ENCODE measurements at places on chromosomes 13 and 19.

GRCh38 chr13:28199089-28199488 lies 60.7 kb downstream of the PAN3 start:
- H3K4me1 ChIP-seq = peaks cover 3% of the 10 kb centered on the region
- no peak overlapping the region for H3K4me3 ChIP-seq
- H3K27me3 ChIP-seq = no peaks in the 10 kb centered on the region
- no peak for DNase-seq

GRCh38 chr13:27772651-27773425 lies 19.4 kb upstream of the GSX1 start:
- H3K4me3 ChIP-seq = no peak overlapping the region
- H3K36me3 ChIP-seq = no peaks in the 10 kb centered on the region
- H3K27ac ChIP-seq = no peak overlapping the region
- no peaks in the 10 kb centered on the region for H3K4me1 ChIP-seq

DNA sequence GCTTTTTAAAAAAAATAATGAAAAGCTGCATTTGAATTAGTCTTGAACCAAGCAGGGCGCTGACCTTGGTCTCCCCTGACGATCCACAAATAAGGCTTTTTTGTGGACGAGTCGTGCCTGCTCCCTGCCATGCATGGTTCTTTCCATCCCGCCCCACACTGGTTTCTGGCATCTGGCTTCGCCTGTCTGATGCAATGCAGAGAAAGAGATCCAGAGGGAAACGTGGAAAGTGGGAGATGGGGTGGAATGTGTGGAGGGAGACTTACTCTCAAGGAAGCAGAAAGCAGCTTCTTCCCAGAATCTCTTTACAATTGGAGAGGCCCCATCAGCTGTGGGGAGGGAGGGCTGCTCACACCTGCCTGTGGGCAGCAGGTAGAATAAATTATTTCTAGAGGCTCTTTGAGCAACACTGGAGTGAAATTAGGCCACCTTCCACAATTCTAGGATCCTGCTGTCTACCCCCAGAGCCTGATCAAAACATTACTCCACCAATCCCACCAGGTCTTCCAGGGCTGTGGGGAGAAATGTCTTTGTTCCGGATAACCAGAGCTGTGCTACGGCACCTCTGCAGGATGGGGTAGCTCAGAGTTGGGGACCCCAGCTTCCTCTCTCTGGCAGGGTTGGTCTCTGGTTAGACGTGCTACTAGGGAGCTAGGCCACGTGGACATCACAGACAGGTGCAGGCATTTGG lies 183.5 kb downstream of the UQCRFS1 start:
- DNase-seq = no peak
- no peaks in the 10 kb centered on the region for H3K27me3 ChIP-seq
- H3K27ac ChIP-seq = no peak overlapping the region
- H3K4me3 ChIP-seq = no peak overlapping the region

- H3K27ac ChIP-seq = no peak overlapping the region
- H3K36me3 ChIP-seq = no peaks in the 10 kb centered on the region
- no peak for DNase-seq
- H3K27me3 ChIP-seq = no peaks in the 10 kb centered on the region
- no peak overlapping the region for H3K4me3 ChIP-seq
Observed at GRCh38 chr19:45305421-45305820, 17.3 kb downstream of the CKM start.

GRCh38 chr19:44585371-44586133 lies 27.8 kb upstream of the IGSF23 start:
- H3K4me1 ChIP-seq = peaks cover 16% of the 10 kb centered on the region
- H3K27ac ChIP-seq = no peak overlapping the region
- H3K27me3 ChIP-seq = peaks cover 7% of the 10 kb centered on the region
- no peak overlapping the region for H3K4me3 ChIP-seq
- no peak for DNase-seq

GRCh38 chr19:30851646-30852045 lies 479.5 kb downstream of the ZNF536 start:
- H3K27me3 ChIP-seq = peaks cover 1% of the 10 kb centered on the region
- no peaks in the 10 kb centered on the region for H3K36me3 ChIP-seq

- no peak overlapping the region for H3K4me3 ChIP-seq
- H3K4me1 ChIP-seq = no peaks in the 10 kb centered on the region
- H3K36me3 ChIP-seq = no peaks in the 10 kb centered on the region
- DNase-seq = peak; percentile 30
Observed at GRCh38 chr13:26529441-26529840, 28.0 kb upstream of the WASF3 start.

DNA sequence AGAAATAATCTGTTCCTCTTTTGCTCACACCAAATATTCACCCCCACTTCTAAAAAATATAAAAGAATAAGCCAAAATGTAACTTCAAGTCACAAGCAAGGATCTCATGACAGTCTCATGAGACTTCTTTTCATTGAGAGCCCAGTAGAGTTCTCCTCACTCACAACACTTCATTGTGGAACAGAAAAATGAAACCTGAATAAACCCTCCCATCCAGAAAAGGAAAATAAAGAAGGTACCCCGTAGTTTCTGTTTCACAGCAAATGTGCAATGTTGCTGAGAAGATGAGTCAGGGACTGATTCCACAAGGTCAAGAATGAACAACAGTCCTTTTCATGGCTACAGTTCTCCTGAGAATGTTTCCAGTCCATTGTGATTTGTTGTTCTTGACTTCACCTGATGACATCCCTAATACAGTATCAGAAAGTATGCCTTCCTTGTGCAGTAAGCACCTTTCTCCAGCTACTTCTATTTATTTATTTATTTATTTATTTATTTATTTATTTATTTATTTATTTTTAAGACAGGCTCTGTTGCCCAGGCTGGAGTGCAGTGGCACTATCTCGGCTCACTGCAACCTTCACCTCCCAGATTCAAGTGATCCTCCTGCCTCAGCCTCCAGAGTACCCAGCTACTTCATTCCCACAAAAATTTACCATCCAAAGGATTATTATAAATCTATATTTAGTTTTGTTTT lies 6.4 kb upstream of the ZNF841 start:
- H3K36me3 ChIP-seq = peaks cover 26% of the 10 kb centered on the region
- no peaks in the 10 kb centered on the region for H3K4me1 ChIP-seq
- no peaks in the 10 kb centered on the region for H3K27me3 ChIP-seq
- no peak overlapping the region for H3K27ac ChIP-seq
- no peak overlapping the region for H3K4me3 ChIP-seq

DNA sequence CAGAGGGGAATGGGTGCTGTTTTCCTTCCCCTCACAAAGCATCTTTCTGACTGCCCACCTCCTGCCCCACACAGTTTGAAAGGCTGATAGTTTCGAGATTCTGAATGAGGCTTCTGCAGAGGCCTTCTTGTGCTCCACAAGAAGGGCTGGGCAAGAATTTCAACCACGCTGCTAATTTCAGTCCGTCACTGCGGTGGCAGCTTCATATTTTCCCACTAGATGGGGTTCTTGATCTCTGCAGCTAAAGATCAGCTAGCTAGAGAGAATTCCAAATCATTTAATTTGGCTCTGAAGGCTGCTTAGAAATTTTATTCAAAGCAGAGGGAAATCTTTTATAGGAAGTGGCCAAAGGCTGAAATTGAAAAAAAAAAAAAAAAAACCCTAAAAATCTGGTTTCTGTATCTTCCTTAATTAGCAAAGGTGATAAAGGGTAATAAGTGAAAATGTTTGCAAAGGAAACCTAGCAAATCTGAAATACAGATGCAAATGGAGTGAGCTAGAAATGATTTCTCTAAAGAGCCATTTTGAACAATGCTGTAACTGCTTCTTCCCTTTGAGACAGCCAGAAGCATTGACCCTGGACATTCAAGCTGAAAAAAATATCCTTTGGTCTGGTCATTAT lies 38.0 kb upstream of the C13orf42 start:
- H3K4me1 ChIP-seq = peaks cover 6% of the 10 kb centered on the region
- no peak overlapping the region for H3K4me3 ChIP-seq
- H3K27ac ChIP-seq = no peak overlapping the region

- peaks cover 10% of the 10 kb centered on the region for H3K4me1 ChIP-seq
- no peaks in the 10 kb centered on the region for H3K36me3 ChIP-seq
- no peak for DNase-seq
- H3K27ac ChIP-seq = no peak overlapping the region
- H3K4me3 ChIP-seq = no peak overlapping the region
Observed at GRCh38 chr13:33280923-33281322, 4.6 kb downstream of the STARD13 start.

DNA sequence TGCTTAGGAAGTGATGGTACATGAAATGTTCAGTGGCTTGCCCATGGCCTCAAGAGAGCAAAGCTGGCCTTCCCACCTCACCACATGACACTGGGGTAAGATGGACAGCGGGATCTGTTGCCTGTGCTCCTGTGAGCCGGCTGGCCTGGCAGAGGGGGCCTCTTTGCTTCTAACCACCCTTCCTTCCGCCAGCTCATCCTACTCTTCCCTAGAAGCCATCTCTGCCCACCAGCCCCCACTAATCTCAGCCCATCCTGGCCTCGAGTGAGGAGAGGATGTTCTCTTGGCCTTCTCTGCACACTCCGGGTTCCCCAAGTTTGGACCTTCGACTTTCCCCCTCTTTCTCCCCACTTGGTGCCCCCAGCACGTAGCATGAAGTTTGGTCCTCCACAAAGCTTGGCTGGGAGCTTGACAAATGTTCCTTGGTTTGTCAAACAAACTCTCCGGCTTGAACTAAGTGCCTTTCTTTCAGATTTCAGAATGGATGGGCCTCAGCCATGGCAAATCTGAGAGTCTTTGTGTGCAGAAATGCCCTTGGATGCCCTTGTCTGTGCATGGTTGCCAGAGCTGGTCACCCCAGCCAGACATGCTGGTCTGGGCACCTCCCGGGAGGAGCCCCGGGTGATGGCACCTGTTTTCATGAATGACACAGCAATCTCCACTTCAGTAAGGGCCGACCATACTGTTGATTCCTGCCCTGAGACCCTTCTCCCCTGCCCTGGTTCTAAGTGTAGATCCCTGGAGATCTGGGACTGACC lies 145.5 kb downstream of the URI1 start:
- H3K36me3 ChIP-seq = no peaks in the 10 kb centered on the region
- no peak for DNase-seq

DNA sequence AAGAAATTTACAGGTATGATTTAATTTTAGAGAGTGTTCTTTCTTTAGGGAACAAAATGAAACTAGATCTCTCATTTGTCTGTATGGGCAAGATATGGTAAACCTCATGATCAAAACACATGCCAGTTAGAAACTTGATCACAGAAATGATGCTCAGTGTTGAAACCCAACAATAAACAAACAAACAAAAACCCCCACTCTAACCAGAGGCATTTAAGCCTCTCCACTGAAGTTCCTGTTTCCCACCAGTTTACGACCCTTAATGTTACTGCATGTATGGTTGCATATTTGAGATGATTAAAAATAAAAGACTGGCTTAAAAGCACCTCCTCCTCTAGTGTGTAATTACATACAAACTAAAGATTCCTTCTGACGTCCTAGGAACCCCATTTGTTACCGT lies 293.3 kb upstream of the MAB21L1 start:
- H3K27ac ChIP-seq = no peak overlapping the region
- H3K4me3 ChIP-seq = no peak overlapping the region
- H3K4me1 ChIP-seq = no peaks in the 10 kb centered on the region
- H3K36me3 ChIP-seq = no peaks in the 10 kb centered on the region
- H3K27me3 ChIP-seq = no peaks in the 10 kb centered on the region
- DNase-seq = no peak

DNA sequence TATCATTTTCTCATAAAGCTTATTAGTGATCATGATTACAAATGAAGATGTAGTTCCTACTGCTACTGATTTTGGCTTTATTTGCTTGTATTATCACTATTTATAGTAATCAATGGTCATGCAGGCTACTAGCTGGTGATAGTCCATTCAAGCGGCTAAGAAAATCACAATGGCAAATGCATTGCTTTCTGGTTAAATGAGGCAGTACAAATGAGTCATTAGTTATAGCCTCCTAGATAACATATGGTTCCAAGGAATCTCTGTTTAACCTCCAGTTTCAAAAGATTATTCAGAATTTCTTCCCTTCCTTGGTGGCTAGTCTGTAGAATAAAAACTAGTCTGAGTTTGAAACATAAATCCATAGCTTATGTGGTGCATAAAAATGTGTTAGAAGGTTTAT lies 141.3 kb upstream of the HTR2A start:
- H3K4me1 ChIP-seq = peaks cover 1% of the 10 kb centered on the region
- no peaks in the 10 kb centered on the region for H3K36me3 ChIP-seq
- DNase-seq = no peak
- no peak overlapping the region for H3K27ac ChIP-seq

DNA sequence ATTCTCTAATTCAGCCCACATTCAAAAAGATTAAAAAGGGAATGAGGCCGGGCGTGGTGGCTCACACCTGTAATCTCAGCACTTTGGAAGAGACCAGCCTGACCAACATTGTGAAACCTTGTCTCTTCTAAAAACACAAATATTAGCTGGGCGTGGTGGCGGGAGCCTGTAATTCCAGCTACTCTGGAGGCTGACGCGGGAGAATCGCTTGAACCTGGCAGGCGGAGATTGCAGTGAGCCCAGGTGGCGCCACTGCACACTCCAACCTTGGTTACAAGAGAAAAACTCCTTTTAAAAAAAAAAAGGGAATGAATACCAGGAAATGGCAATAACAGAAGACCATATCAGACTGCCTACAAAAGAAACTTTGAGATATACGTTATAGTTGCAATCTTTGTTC lies 1244.5 kb downstream of the PCDH9 start:
- no peaks in the 10 kb centered on the region for H3K36me3 ChIP-seq
- H3K4me1 ChIP-seq = no peaks in the 10 kb centered on the region
- no peak for DNase-seq

GRCh38 chr19:38944981-38945506 lies 14.3 kb downstream of the MRPS12 start:
- H3K4me3 ChIP-seq = no peak overlapping the region
- H3K27me3 ChIP-seq = peaks cover 10% of the 10 kb centered on the region
- no peak for DNase-seq
- H3K4me1 ChIP-seq = peaks cover 12% of the 10 kb centered on the region
- peaks cover 1% of the 10 kb centered on the region for H3K36me3 ChIP-seq

DNA sequence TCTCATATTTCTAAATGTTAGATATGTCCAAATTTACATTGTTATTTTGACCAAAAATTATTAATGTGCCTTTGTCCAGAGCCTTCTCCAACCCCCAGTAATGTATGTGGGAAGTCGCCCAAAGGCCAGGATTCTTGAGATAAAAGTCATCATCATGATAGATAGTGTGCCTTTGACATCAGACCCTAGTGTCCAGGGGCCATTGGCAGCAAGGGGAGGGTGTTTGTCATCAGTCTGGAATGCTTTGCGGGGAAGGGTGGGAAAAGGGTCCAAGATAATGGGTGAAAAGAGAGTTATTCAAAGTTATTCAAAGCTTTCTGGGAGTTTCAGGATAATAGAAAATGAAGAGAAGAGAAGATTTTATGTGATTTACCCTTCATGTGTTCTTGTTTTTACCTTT lies 909.5 kb upstream of the GPC6 start:
- no peaks in the 10 kb centered on the region for H3K27me3 ChIP-seq
- no peak overlapping the region for H3K4me3 ChIP-seq
- no peak for DNase-seq
- H3K36me3 ChIP-seq = no peaks in the 10 kb centered on the region
- no peaks in the 10 kb centered on the region for H3K4me1 ChIP-seq

All from activated naive CD8-positive, alpha-beta T cell treated with anti-CD3 and anti-CD28 coated beads, Interleukin-2, amount 50 U/mL, for 24 hours (primary cell).